ENCODE measurements at places on chromosomes 4 and X.

DNA sequence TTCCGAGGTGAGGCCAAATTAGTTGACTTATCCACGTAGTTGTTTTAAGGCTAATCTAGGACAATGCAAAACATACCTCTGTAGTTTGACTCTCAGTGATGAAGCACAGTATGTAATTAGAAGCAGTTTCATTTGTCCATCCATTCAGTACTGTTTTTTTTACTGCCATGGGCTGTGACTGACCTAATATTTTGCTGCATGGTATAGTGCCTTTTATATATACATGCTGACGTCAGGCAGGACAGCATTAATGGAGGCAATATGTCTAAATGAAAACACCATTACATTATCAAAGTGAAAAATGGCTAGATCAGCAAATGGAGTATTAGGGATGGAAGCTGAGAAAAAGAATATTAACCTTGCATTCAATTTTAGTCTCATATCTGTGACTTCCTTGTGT is 66.9 kb downstream of the MFAP3L start:
- no peak for DNase-seq

GRCh38 chr4:113548303-113548702 is 213.2 kb downstream of the CAMK2D start:
- no peak for DNase-seq

DNA sequence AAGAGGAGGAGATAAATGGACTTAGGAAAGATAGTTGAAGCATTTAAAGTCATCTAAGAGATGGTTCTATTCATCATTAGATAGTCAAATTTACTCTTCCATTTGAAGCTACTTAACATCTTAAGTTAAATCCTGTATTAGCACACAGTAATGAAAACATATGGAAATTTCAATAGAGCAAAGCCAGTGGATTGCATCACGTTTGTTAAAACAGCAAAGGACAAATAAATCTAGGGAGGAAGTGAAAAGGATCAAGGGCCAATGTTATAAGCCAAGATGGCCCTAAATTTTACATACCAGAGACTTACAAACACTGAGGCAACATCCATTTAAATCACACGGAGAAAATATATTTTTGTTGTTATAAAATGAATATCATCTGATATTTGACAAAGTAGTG is 602.8 kb downstream of the INPP4B start:
- no peak for DNase-seq

- DNase-seq, result no peak
Measured at GRCh38 chrX:9650091-9650490, 115.6 kb downstream of the GPR143 start.

DNA sequence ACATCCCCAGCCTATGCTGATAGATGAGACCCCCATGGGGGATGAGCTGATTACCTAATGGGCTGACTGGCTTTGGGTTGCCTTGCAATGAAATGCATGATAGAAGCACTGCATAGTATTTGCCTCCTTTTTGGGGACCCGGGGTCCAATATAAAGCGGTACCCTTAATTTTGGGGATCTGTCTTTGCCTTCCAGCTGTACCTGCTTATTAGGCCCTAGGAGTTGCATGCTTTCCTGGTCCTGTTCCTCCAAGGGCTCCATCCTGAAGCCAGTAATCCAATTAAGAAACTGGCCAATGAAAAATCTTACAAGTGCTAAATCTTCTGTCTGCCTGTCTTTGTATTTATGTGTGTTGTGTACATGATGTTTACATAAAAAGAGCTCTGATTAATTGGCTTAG is 791.6 kb downstream of the TRIML1 start:
- DNase-seq, result no peak

DNA sequence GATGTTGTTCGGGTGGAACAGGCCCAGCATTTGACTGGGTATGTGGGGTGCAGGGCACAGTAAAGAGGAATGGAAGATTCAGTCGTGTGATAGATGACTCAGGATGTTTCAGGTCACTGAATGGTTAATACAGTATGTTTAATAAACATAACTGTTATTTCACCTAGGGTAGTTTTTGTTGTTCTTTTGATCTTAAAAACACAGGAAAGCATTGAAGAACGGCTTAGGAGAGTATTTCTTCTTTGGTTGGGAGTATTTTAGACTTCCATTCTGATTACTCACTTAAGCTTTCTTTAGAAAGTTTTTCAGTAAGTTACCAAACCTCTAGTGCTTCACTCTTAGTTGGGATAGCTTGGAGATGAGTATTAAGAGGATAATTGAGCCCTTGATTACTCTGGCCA is 62.3 kb downstream of the STAG2 start:
- no peak for DNase-seq

GRCh38 chr4:74661427-74662201 is 132.7 kb downstream of the BTC start:
- no peak for DNase-seq

GRCh38 chr4:77443941-77444340 is 161.7 kb upstream of the CXCL13 start:
- no peak for DNase-seq

DNA sequence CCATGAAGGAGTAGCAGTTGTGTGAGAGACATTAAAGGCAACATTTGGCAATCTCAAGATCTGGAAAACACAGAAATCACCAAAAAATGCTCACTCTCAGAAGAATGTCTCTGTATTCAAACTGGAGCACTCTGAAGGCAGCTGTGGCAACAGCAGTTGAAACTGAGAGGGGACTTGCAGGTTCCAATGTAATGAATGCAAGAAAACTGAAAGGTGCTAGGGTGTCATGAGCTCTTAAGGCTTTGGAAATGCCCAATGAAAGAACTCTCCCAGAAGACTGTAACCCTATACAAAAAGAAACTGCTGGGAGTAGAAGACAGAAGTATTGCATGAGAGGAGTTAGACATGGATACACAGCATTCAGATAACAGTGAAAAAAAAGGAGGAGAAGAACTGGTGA is 118.2 kb upstream of the HTR2C start:
- DNase-seq, result no peak

- DNase-seq, result no peak
Measured at GRCh38 chrX:47507153-47507867, 24.3 kb upstream of the ZNF41 start.

DNA sequence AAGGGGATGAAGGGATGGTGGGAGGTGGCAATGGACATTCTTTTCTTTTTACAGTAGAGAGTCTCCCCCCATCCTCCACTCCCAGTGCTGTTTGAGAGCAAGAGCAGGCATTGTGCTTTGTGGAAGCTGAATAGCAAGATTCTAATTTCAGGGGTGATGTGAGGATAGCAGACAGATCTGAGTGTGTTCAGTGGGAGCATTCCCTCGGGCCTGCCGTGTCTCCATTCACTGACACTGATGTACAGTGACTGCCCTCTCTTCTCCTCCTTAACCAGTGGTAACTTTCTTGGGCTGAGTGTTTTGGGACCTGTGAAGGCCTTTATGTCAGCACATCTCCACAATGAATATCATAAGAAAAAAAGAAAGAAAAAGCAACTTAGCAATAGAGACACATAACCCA is 396.6 kb upstream of the RPS6KA3 start:
- DNase-seq, result peak; percentile 56

DNA sequence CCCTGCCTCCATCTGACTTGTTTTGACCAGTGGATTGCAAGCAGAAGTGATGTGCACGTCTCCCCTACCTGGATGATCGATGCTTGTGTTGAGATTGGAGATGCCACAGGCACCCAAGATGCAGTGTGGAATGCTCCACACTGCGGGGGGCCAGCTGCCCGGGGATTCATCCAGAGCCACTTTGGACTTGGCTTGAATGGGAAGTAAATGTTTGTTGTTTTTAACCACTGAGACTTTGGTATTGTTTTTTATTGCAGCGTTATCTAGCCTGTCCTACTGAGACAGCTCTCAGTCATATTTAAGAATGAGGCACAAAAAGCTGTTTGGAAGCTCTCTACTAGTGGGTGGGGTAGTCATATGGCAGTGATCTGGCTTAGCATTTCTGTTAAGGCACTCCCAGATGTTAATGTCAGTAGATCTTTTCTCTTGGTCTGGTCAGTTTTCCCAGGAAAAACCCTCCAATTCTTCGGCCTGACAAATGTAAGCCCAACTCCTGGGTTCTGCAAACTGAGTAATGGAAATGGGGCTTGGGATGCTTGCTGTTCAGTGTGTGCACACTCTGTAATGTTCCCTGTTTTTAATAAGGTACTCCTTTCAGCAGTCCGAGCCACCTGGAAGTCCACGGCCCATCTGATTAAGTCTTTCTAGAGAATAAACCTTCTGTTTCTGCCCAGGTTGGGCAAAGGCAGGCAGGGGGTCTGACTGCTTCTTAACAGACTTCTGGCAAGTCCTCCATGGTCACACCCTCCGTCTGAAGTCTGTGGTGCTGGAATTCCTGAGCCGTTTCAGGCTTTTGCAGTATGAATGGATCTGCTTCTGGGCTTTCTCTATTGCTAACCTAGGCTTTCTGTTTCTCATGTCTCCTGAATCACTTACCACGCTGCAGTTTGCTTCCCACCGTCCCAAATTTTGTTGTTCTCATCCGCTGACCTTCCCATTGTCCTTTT is 74.8 kb downstream of the WWC2 start:
- DNase-seq, result no peak

DNA sequence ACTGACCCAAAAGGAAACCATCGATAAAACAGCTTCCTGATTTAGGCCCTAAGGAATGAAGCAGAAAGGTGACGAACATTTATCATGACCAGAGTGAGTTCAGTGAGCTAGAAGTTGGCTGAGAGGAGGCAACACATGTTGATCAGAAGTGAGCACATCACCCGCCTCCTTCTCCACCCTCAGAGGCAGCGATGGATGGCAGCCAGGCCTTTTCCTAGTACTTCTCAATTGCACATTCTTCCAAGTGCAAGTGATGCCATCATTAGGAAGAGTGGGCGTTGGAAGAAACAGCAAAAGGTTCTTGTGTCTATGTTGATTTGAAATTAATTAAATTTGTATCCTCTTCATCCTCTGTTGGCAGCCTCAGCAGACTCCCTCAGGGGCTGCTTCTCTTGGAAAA is 51.7 kb downstream of the TMEM154 start:
- DNase-seq, result no peak

DNA sequence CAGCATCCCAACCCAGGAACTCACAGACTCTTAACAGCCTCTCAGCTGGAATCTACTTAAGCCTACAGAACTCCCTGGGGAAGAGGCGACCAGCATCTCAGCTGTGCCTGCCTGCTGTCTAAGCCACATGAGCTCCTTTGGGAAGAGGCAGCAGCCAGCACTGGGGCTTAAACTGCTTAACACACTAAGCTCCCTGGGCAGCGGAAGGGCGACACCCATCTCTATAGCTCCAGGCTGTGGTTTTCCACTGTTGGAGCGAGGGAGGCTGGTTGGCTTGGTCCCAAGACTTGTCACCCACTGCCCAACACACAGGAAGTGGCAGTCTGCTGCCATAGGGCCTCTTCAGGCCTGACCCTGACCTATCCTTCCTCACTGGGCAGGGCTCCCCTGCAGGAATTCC is 1544.1 kb upstream of the ADGRL3 start:
- DNase-seq, result no peak

DNA sequence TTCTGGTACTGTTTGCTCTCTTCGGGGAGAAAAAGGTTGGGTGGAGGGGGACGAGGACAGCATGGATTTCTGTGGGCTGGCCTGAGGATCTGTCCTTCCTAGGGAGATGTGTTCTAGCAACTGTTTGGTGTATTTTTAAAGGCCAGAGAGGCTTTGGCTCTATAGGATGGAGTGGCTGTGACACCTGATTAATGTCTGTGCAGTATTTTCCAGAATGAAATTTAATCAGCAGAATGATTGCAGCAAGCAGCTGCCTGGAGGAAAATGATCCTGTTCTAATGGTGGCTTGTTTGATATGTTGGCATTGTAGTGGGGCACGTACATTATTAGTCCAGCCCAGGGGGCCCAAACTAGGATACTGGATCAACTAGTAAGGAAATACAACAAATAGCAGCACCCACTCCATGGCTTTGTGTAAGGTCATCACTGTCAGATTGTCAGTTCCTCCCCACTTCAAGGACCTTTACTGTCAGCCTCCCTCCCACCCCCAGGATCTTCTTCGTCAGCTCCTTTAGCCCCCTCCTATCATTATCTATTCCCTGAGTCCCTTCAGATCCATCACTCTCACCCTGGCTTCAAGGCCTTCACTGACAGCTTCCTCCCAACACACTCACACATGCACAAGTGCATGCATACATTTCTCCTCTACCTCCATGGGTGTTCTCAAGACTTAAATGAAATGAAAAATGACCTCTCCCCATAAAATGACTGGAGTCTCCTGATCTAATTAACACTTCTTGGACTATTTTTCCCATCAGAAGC is 10.4 kb upstream of the TMEM255A start:
- no peak for DNase-seq

GRCh38 chr4:176034499-176034898 is 31.1 kb upstream of the WDR17 start:
- peak; percentile 12 for DNase-seq

- no peak for DNase-seq
Measured at GRCh38 chrX:132146456-132146855, 18.6 kb upstream of the FRMD7 start.
